MV-4-11 (cell line): ENCODE measurements at places on chromosomes 16 and 17.

- DNase-seq = peak; percentile 76
These were observed 2.2 kb downstream of the MT3 start for GRCh38 chr16:56591377-56592060.

DNA sequence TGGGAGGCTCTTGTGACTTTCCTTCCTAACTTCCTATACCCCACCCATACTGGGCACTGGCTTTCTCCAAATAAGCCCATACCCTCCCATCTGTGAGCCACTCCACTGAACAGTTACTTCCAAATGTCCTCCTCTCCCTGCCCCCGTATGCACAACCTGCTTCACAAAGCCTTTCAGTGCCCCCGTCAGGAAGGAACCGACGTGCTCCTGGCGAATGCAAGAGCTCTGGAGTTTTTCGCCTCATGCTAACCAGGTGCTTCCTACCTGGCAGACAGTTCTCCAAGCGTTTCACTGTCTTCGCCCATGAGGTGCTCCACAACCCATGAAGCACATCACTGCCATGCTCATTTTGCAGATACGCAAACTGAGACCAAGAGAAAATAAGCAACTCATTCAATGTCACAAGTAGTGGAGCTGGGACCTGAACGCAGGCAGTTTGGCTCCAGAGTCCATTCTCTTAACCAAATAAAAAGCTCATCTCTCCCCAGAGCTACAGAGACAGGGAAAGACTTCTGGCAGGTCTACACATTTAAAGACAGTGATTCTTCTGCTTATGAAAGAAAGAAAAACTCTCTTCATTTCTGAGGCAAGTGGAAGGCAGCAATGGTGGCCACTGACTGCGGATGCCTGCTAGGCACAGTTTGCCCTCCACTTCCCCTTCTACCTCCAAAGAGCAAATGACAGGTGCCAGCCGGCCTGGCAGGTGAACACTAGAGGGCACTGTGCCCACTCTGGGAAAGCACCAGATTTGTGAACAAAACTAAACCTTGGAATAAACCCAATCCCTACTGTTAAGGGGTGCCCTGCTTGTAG is 23.8 kb downstream of the SPHK1 start:
- no peak for DNase-seq

GRCh38 chr17:57514614-57515013 is 230.5 kb downstream of the CCDC182 start:
- no peak for DNase-seq

- peak; percentile 40 for DNase-seq
These were observed 266.1 kb downstream of the XYLT1 start for GRCh38 chr16:17204644-17205043.

DNA sequence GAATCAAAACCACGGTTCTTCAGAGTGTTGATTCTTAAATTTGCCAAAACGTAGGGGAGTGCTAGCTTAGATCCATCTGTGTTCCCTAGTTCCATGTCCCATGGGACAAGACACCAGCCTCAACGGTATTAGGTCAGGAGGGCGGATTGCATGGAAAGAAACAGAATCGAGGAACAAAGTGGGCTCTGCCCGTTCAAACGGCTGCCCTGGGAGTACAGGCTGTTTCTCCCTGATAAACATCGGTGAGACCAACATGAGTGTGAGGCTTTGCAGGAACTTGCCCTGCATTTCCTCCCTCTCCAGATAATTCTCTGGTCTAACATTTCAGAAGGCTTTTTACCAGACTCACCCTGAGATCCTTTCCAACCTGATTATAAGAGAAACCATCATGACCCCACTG is 82.2 kb downstream of the MRM3 start:
- DNase-seq = no peak
